ENCODE measurements at places on chromosomes 16 and 17. TPM values are rescaled to one million over a fixed set of nuclear protein-coding genes. Genes with fewer than 3 reads are reported as not detected.

PPP1R27 gene
- 661 TPM for polyA plus RNA-seq

- H3K4me1 ChIP-seq = no peaks in the 10 kb centered on the region
- no peaks in the 10 kb centered on the region for H3K36me3 ChIP-seq
- H3K4me3 ChIP-seq = no peak overlapping the region
- H3K27me3 ChIP-seq = no peaks in the 10 kb centered on the region
- no peak overlapping the region for H3K27ac ChIP-seq
Observed at GRCh38 chr17:77722366-77722765, 236.1 kb upstream of the TNRC6C start.

PKMYT1 gene
- polyA plus RNA-seq = 0.84 TPM

DNA sequence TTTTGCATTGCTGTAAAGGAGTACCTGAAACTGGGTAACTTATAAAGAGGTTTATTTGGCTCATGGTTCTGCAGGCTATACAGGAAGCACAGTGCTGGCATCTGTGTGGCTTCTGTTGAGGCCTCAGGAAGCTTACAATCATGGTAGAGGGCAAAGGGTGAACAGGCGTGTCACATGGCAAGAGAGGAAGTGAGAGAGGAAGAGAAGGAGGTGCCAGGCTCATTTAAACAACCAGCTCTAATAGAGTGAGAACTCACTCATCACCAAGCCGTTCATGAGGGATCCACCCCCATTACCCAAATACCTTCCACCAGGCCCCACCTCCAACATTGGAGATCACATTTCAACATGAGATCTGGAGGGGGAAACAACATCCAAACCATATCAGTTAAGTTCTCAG lies 16.4 kb upstream of the CLEC19A start:
- no peaks in the 10 kb centered on the region for H3K4me1 ChIP-seq
- DNase-seq = no peak
- no peak overlapping the region for H3K27ac ChIP-seq
- no peaks in the 10 kb centered on the region for H3K36me3 ChIP-seq

Measured in psoas muscle (tissue), 8 donors.